ENCODE measurements at places on chromosomes 16 and 17. TPM values are rescaled to one million over a fixed set of nuclear protein-coding genes. Genes with fewer than 3 reads are reported as not detected.

GRCh38 chr17:81453712-81454111, 58.5 kb downstream of the BAHCC1 start:
- DNase-seq: peak; percentile 39

DNA sequence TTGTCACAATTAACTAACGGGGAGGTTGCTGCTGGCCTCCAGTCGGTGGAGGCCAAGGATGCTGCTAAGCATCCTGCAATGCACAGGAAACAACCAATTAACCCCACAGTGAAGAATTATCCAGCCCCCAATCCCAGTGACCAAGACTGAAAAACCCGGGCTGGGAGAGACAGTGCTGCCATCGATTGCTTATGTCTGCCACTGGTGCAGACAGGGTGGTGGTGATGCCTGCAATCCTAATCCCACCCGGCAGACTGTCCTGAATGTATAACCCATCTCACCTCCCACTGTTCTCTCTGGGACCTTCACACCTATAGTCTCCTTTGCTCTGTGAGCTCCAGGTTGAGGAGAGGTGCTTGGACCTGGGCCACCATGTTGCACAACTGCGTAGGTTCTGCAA, 42.3 kb upstream of the KLHDC4 start:
- no peak for DNase-seq

GRCh38 chr17:29885031-29885640, 44.9 kb downstream of the SSH2 start:
- DNase-seq: no peak

The RPUSD1 gene
- total RNA-seq: 31.1 TPM

GRCh38 chr16:49921791-49922456, 66.0 kb upstream of the ZNF423 start:
- DNase-seq: peak; percentile 82

GRCh38 chr17:63944736-63945499, 12.8 kb upstream of the CD79B start:
- no peak for DNase-seq

- no peak for DNase-seq
These were observed 86.4 kb downstream of the CACNG1 start for GRCh38 chr17:67130768-67131167.

DNA sequence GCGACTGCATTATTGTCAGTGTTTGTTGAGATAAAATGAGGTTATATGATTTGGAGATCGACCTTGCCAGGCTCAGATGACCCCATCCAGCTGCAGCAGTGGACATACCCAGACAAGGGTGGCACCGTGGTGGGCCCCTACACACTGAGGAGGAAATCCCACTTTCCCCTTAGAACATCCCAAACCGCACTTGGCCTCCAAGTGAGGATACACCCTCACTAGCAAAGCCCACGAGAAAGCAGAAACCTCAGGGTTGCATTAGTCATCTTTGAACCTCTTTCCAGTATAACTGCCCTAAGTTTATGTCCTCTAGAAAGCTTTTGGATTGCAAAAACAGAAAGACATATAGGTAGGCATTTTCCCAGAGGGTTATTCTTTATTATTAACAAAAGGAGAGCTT, 101.5 kb downstream of the CLEC16A start:
- no peak for DNase-seq

GRCh38 chr16:85335584-85336491, 223.6 kb upstream of the CIBAR2 start:
- DNase-seq: peak; percentile 35

The CACNG1 gene
- total RNA-seq: not detected
